ENCODE measurements at places on chromosomes 13 and 19.

- no peak for DNase-seq
These were observed 7.4 kb downstream of the ZNF575 start for GRCh38 chr19:43540381-43540780.

DNA sequence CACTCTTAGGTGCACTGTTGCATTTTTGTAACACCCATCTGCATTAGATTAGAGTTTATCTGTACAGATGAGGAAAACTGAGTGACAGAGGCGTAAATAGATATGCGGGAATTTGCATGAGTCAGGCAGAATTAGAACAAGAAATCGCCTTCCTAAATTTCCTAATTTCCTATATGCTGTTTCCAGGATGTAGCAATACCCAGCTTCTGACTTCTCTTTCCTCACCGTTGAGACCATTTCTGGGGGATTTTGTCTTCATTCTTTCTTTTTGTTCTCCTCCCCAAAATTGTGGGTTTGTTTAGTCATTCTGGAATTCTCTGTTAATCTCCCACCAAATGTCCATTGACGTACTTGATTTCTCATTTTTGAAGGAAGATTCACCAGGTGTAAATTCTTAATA is 10.6 kb upstream of the ZNF792 start:
- no peak for DNase-seq

GRCh38 chr13:30314069-30314468 is 6.7 kb upstream of the KATNAL1 start:
- no peak for DNase-seq

DNA sequence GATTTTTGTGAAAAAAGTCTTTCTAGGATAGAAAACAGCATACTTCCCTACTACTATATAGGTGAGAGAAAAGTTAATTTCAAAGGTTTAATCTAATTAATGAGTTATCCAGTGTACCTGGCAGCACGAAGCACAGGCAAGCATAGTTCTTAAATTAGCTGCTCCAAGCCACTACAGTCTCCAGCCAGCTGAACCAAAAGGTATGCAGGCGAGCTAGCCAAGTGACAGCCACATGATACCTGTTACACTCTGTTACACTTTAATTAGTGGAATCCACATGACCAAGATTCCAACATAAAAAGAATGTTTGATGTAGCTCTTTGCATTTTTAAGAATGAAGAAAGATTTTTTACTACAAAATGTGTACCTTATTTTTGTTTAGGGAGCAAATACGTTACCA is 15.5 kb downstream of the SLC25A30 start:
- no peak for DNase-seq

- DNase-seq, result no peak
These were observed 113.4 kb upstream of the UQCRFS1 start for GRCh38 chr19:29326351-29326750.

GRCh38 chr13:38141792-38142191 is 207.9 kb upstream of the UFM1 start:
- DNase-seq, result no peak

- no peak for DNase-seq
These were observed 29.0 kb downstream of the CCDC8 start for GRCh38 chr19:46384396-46384795.

GRCh38 chr19:32921624-32922023 is 50.1 kb downstream of the CEP89 start:
- no peak for DNase-seq

GRCh38 chr13:34931572-34931971 is 10.5 kb upstream of the NBEA start:
- no peak for DNase-seq

DNA sequence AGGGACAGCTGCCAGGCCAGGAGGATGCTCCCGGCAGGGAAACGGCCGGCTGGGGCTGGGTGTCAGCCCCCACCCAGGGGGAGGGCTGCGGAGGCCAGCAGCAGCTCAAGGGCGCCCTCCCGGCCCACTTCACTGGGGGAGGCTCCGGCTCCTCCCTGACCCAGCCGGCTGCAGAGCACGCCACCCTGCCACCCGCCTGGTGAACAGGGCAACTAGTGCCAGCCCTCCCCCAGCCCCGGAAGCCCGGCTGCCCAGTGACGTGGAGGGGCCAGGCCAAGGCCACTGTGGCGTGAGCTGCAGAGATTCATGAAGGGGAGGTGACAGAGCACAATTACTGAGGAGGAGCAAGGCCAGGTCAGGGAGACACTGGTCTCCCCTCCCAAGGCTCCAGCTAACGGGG is 14.7 kb downstream of the REXO1 start:
- DNase-seq, result no peak

DNA sequence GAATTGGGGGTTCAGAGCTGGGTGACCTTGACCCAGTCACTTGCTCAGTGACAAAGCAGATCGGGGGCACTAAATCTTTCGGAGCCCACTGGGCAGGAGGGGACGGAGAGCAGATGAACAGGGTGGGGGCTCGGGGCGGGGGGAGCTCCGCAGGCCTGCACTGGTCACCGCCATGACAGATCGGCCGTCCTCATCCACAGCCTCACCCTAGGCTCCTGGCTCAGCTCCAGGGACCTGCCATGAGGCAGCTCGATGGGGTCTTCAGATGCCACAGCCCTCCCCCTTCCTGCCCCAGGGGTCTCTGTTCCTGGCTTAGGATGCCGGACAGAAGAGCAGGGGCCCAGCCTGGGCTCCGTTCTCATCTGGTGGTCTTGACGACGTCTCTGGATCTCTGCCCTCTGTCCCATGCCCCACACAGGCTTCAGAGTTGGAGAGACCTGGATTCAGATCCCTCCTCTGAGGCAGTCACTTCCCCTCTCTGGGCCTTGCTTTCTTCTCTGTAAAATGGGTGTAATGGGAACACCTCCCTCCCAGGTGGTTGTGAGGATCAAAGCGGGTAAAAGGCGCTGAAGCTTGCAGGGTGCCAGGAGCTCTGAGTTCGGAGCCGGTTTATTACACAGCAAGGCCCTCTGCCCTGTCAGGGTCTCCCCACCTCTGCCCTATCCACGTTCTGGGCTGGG is 3.0 kb downstream of the KDM4B start:
- DNase-seq, result no peak

DNA sequence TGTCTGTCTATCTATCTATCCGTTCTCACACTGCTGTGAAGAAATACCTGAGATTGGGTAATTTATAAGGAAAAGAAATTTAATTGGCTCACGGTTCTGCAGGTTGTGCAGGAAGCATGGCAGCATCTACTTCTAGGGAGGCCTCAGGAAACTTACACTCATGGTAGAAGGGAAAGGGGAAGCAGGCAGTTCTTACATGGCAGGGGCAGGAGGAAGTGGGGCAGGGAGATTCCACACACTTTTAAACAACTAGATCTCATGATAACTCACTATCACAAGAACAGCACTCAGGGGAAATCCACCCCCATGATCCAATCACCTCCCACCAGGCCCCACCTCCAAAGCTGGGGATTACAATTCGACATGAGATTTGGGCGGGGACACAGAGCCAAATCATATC is 105.3 kb downstream of the SLC10A2 start:
- no peak for DNase-seq

GRCh38 chr19:4061178-4061682 is 5.5 kb downstream of the ZBTB7A start:
- no peak for DNase-seq

GRCh38 chr13:98236197-98236596 is 59.1 kb upstream of the RNF113B start:
- DNase-seq, result no peak

DNA sequence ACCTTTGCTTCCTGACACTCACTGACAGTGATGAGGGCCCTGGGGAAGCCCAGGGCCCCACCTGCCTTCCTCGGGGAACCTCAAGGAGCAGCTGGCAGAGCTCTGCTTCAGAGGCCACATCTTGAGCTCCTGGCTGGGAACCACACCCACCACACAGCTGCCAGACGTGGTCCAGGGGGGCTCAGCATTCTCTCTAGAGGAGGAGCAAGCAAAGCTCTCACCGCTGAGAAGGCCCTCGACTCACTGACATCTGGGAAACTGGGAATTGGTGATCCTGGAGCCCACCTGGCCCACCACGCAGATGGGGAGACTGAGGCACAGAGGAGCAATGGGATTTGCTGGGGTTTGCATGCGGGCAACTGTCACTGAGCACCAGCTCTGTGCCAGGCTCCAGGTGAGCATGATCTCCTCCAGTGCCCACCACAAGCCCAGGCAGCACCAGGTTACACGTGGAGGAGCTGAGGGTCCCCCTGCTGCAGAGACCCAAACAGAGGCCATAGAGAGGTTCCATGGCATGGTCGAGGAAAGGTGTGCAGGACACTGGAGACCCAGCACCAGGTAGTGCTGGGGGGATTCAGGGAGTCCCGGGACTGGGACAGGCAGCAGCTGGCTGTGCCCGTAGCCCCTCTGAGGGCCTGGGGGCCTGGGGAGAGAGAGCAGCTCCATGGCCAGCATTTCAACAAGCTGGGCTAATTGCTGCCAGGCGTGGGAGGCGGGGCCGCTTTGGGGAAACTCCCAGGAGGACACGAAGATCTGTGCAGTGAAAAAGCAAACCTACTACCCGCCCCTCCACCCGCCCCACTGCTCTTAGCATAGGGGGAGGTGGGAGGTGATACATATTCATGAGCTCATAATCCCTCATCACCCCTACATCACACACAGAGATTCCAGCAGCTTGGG is 33.4 kb downstream of the PEPD start:
- no peak for DNase-seq

GRCh38 chr13:24651718-24652345 is 28.4 kb upstream of the ATP12A start:
- no peak for DNase-seq

DNA sequence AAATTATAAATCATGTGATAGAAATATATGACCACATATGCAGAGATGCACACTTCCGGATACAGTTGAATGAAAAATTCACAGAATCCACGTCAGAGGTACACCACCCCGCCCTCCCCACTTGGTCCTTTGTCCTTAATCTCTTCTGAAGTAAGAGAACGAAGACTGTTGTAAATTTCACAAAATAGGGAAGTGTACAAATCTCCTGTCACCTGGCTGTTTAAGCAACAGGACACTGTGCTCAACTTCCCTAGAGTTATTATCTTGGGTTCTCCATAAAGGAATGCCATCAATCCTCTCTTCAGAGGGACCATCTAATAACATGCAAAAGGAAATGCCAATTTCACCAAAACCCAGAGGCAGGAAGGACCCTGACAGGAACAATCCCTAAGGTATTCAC is 10.5 kb upstream of the CEACAM6 start:
- no peak for DNase-seq

DNA sequence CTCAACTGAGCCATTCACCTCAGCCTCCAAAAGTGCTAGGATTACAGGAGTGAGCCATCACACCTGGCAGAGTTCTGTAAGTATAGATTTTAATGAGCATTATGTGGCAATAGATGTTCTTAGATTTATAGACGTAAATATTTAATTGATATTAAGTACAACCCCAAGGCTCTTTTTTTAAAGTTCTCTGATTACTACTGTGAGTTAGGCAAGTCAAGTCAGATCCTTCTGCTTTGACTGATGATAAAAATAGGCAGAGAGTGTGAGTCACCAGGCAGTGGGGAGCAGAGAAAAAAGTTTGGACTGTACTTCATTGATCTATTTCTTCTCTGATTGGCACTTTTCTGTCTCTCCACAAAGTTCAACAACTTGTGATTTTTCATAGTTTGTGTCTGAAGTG is 1379.9 kb downstream of the UQCRFS1 start:
- no peak for DNase-seq

GRCh38 chr19:14480700-14481079 is 5.5 kb upstream of the PTGER1 start:
- DNase-seq, result no peak

DNA sequence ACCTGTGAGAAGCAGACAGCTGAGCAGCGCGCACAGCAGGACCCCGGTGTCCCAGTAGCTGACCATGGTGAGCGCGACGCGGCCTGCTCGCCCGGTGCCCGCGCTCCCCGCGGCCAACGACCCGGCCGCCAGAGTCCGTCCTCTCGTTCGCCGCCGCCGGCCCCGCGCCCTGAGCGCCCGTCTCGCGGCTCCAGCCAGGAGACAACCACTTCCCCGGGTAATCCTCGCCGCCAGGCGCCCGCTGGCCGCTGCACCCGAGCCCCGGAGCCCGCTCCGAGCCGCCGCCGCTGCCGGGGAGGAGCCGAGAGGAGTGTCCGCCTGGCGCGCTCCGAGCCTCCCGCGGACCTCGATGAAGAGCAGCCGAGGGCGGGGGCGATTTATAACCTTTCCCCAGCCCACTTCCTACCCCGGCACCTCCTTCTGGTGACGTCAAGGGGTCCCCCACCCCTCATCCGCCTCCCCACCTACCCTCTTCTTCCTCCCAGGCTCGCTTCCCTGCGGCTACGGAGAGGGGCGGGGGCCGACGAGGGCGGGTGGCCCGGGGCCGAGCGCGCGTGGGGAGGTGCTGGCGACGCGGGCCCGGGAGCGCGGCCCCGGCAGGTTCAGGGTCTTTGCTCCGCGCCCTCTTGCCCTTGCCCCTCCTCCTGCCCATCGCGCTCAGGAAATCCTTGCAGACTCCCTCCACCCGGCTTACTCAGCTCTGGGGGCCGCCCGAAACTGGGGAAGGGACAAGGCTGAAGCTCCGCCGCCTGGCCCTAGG is at the start of gene FLT1:
Gene FLT1 (minus strand): TSS at position 351 of the 760 bp plus-strand sequence. CDS start 285 bp downstream, at position 66.
- no peak for DNase-seq

DNA sequence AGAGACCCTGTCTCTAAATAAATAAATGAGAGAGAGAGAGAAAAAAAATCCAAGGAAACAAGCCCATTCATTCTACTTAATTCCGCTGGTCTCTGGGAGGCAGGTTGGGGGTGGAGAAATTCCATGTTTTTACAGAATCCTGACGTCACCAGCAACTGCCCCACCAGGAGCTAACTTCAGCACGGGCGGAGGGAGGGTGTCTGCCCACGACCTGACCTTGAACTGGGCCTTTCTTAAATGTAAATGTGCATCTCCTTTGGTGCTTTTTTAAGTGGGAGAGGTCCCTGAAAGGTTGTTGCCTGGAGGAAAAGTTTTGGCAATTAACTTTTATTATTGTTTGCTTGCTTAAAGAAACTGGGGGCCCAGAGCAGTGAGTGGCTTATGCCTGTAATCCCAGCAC is 15.5 kb downstream of the KLF2 start:
- DNase-seq, result no peak

DNA sequence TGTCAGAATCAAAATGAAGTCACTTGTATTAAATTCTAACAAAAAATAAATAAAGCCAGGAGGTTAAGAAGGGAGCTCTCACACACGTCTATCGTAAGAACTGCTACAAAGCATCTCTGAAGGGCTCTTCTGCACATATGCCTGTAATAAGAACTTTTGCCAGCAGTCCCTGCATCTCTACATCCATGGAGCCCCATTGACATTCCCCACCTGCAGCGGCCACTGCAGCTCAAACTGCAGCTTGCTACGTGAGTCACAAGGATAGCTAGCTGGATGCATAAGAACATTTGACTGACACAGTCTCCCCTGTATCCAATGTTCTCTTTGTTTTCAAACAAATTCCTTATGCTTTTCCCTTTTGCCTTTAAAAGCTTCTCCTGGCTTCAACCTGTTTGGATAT is 68.3 kb downstream of the DNAJC3 start:
- no peak for DNase-seq

DNA sequence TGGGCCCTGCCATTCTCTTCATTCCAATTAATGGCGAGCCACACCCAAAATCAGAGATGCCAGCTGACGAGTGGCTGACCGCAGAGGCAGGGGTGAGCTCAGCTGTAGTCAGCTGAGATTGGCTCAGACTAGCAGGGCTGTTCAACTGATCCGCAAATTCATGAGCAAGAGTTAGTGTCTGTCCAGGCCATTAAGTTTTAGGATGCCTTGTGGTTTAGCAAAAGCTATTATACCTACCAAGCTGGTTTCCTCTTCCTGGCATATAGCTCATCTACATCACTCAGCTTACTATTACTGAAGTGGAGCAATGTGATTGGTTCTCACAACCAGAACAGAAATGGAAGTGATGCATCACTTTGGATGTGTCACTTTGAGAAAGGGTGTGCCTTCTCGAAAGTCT is 148.7 kb downstream of the NALCN start:
- DNase-seq, result no peak

GRCh38 chr13:113633485-113633873 is 24.5 kb downstream of the ATP4B start:
- DNase-seq, result no peak

Data from stimulated activated CD8-positive, alpha-beta memory T cell treated with anti-CD3 and anti-CD28 coated beads, Interleukin-7, amount 100 ng/mL, for 1 hour (primary cell).